ENCODE measurements at places on chromosomes 5 and 9.

DNA sequence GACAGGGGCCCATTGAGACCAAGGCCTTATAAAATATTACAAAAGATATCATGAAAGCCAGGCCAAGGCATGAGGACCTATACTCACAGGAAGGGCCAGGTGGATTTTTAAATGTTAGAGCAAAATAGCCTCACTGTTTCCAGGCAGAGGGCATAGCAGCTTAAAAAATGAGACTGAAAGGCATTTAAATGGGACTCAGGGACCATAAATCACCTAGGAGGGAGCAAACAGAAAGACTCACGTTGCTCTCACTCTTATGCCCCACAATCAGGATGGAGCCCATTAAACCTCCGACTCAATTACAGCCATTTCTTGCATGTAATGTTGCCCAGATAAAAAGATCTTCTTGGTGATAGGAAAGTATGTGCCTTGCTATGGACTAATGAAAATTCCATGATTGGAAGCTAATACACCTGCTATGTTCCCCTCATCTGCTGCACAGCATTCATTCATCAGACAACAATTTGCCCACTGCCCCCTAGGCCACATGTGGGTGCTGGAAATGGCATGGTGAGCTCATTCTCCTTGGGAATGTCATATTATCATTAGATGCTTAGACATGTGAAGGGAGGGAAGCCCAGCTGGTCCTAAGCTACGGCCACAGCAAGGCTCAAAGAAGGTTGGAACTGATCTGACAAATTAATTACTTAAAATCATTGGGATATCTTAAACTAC is 128.6 kb upstream of the GRIA1 start:
- DNase-seq = no peak

GRCh38 chr5:104541141-104541785 is 978.7 kb upstream of the NUDT12 start:
- DNase-seq = no peak

DNA sequence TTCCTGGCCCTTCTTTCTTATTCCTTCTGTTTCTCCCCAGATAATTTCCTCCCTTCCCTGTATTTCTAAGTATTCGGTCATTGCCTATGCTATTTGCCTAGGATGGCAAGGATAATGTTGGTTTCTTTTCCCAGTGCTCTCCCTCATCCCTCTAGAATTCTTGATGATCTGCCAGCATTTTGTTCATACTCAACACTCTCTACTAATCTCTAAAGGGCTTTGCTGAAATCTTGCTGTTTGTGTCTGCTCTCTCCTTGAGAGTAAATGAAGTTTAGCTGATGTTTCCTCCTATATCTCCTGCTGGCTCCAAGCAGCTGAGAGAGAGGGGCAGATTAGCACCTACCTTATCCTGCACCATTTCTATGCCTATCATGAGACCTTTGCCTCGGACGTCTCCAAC is 38.1 kb downstream of the AGXT2 start:
- no peak for DNase-seq

- DNase-seq = no peak
These were observed 143.8 kb upstream of the DHFR start for GRCh38 chr5:80798633-80799032.

- no peak for DNase-seq
These were observed 301.1 kb upstream of the PTGER4 start for GRCh38 chr5:40378396-40379177.

DNA sequence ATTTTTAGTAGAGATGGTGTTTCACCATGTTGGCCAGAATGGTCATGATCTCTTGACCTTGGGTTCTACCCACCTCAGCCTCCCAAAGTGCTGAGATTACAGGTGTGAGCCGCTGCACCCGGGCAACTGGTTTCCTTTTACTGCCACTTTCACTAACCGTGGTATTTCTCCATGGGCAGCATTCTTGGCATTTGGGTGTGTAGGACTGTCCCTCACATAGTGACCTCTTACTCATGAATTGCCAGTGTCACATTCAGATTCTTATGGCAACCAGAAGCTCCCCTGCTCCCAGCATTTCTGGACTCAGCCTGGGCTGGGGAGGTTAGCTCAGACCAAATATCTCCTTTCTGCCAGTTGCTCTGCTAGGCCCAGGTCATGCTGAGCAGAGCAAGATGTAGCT is 50.1 kb downstream of the FOXI1 start:
- DNase-seq = no peak

GRCh38 chr5:119263639-119264038 is 92.2 kb upstream of the TNFAIP8 start:
- no peak for DNase-seq

All from MG63 (cell line).